ENCODE measurements at places on chromosomes 11 and 22. TPM values are rescaled to one million over a fixed set of nuclear protein-coding genes. Genes with fewer than 3 reads are reported as not detected.

USH1C gene
- total RNA-seq, result not detected

CHRM1 gene
- total RNA-seq, result not detected

SEZ6L gene
- not detected for total RNA-seq

TMPRSS5 gene
- 0.83 TPM for total RNA-seq

SCGB2A2 gene
- not detected for total RNA-seq

OR2AG2 gene
- total RNA-seq, result 0.25 TPM

AGBL2 gene
- 21.9 TPM for total RNA-seq

POU2F3 gene
- 2.3 TPM for total RNA-seq

GRCh38 chr11:129644326-129644725 lies 171.3 kb upstream of the TMEM45B start:
- no peak for DNase-seq

- DNase-seq, result no peak
Observed at GRCh38 chr11:96195671-96196070, 147.3 kb downstream of the MAML2 start.

- no peak for DNase-seq
Observed at GRCh38 chr22:22362936-22363335, 118.3 kb downstream of the VPREB1 start.

- DNase-seq, result no peak
Observed at GRCh38 chr22:40571887-40572286, 64.6 kb downstream of the MRTFA start.

- DNase-seq, result no peak
Observed at GRCh38 chr11:125778728-125779127, at the start of gene PATE2. Gene PATE2 (minus strand): TSS chr11:125778828. CDS start chr11:125778773, 55 bp downstream.

DNA sequence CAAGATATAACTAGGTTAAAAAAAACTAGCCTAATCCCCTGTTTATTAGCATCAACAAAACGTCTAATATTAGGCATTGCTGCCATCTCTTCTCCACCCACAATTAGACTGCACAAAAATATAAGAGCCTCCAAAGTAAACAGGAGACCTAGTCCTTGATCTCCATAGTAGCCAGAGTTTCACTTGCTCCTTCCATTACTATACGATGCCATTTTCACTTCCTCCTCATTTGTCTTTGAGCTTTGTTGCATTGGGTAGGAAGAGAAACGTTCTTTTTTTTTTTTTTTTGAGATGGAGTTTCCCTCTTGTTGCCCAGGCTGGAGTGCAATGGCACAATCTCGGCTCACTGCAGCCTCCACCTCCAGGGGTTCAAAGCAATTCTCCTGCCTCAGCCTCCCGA lies 42.3 kb upstream of the RDX start:
- no peak for DNase-seq

DNA sequence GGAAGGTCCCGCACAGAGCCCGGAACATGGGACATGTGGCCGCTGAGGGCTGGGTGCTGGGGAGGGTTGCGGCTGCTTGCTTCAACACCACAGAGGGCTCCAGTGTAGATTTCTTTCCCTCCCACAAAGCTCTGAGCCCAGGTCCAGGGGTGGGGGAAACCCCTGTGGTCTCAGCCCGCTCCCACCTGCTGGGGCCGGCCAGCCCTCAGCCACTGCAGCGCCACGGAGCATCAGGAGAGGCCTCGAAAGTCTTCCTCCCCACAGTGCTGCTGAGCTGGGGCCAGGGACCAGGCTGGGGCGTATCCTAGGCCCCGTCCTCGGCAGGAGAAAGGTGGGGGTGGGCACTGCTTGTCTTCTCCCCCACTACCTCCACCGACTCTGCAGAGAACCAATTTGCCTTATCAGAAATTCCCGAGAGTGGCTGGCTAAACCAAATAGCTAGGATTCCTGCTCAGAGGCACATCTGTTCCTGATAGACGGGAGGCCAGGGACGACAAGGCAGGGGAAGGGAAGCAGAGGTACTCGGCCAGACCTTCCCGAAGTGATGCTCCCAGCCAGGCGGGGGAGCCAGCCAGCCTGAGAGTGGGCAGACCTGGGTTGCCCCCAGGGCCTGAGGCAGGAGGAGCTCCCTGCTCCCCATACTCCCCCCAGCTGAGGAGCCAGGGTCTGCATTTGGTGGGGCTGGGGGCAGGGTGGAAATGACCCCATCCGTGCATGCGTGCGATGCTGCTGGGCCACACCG lies 18.7 kb downstream of the IGF2 start:
- DNase-seq, result no peak

- no peak for DNase-seq
Observed at GRCh38 chr11:115418081-115418480, 86.1 kb downstream of the CADM1 start.

DNA sequence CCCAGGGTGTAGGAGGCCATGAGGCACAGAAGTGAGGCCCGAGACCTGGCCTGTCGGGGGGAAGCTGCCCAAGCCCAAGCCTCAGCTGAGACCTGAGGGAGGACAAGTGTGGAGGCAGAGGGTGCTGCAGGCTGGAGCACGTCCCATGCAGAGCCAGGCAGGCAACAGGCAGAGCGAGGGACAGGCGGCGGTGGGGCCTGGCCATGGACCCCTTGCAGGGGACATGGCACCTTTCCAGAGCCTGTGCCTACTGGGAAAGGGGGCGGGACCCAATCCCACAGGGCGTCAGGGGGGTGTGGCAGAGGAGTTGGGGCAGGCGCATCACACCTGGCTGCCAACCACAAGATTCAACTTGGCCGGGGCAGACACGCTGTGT lies 4.3 kb downstream of the TNNI2 start:
- DNase-seq, result no peak

GRCh38 chr11:8034106-8034585 lies 46.9 kb upstream of the TUB start:
- no peak for DNase-seq

DNA sequence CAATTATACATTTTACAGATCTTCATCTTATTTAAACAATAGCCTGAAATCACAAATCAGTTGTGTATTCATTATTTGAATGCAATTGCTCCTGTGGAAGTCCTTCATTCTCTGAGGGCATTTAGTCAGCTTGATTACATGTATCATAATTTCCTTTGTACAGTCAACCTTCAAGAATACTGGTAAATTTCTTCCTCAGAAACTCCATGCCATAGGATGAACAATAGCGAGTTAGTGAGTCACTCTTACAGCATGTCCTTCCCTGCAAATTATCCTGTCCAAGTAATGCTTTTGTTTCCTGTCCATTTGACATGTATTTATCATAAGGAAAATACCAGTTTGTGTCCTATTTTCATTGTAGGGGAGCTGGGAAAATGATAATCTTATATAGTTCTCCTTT lies 3.8 kb downstream of the OR10S1 start:
- DNase-seq, result no peak

GRCh38 chr11:60971520-60971919 lies at the start of gene CD6:
Gene CD6 (plus strand): TSS chr11:60971680. CDS start chr11:60971866, 186 bp downstream.
- no peak for DNase-seq

GRCh38 chr22:24181996-24182899 lies 961 bp downstream of the SUSD2 start:
- DNase-seq, result no peak

GRCh38 chr11:15379483-15379882 lies 264.8 kb downstream of the INSC start:
- DNase-seq, result no peak

DNA sequence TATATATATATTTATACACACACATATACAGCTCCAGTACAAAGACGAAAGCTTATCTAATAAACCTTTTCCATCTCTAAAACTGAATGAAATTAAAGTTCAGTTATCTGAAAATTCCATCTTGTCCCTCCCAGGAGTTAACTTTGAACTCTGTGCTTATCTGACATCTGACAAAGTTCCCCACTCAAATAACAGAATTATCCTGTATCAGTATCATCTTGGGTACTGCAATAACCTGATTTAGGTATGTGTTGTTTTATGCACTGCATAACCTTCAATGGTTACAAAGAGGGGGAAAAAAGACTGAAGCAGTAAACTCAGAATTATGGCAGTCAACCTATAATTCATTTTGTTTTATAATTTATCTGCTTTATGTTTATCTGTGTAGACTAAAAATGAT lies 96.6 kb downstream of the SGSM3 start:
- no peak for DNase-seq

GRCh38 chr11:34542089-34542488 lies 28.5 kb upstream of the ELF5 start:
- DNase-seq, result no peak

DNA sequence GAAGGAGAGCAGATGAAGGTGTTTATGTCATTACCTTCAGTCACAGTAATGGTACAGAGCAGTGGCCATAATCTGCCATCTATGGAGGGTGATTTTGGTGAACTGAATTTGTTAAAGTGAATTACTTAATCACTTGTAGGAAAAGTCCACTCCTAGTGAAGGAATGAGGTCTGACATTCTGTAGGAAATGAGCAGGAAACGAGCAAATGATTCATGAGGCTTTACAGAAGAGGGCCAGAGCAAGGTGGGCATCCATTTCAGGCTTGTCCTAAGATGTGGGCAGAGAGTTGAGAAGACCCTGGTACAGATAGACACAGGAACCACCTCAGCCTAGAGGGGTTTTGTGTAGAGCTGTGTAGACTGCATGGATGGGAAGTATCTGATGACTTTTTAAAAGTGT lies 6.0 kb upstream of the SGSM3 start:
- DNase-seq, result no peak

DNA sequence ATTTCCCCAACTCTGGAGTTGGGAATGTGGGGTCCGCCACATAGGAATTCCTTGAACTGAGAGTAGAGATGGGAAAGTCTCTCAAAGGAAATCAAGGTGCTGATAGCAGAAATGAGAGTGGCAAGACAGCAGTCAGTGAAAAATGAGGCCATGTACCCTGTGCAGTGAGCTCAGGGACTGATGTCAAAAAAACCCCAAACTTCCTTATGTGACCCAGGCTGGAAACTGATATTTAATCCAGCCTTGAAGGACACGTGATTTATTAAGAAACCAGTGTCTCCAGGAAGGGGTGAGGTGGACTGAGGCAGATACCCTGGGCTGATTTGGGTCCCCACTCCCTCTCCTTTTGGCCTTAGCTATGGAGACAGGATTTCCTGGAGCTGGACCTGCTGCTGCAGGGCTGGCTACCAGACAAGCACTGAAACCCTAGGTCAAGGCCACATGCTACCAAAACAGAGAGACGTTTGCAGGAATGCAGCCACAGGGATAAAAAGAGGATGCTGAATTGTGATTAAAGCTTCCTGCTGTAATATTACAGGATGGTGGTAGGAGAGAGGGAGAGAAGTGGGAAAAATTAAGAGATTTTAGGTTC lies 25.3 kb upstream of the FCHSD2 start:
- no peak for DNase-seq

DNA sequence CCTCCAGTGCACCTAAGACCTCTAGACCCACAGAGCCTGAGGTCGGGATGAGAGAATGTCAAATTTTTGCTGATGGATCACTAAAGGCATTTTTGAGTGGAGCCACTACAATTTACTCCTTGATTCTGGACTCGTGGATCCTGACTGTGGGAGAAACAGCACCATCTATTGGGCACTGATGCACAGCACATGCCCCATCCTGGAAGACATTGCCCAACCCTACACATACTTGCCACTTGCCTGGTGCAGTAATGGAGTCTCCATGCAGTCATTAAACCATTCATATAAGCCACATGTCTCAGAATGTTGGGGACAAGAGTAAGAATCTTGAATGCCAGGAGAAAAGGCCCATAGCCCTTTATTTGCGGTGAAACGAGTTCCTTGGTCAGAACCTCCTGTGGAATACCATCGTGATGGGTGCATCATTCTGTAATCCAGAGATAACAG lies 103.9 kb downstream of the GGTLC2 start:
- peak; percentile 2 for DNase-seq

DNA sequence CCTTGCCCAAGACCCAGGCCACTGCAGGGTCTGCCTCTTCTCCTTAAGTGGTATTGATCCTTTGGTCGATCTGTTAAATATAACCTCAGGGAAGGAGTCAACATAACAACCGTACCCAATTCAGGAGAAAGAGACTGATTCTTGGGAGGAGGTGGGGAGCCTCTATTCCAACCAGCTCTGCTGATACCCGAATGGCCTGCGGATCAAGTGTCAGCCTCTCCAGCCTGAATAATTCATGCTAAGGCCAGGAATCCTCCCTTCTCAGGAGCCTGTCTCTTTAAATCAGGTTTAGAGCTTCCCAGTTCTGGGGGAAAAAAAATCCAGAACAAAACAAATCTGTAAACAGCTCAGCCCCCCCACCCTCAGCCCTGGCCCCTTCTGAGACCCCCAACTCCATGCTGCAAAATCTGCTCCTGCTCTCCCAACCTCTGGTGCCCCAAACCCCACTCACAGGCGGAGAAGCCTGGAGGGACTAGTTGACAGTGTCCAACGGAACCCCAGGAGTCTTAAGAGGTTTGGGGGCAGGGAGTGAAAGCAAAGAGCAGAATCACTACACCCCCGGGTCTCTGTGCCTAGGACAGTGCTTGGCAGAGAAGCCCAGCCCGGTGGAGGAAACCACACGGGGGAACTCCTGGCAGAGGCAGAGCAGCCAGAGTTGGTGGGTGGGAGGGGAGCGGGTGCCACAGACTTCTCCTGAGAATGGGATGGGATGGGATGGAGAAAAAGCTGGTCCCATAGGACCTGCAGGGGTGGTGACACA lies 863 bp upstream of the TPBGL start:
- no peak for DNase-seq

- DNase-seq, result no peak
Observed at GRCh38 chr11:21806947-21807346, 385.9 kb upstream of the ANO5 start.

GRCh38 chr22:29937940-29938693 lies 55.1 kb downstream of the MTMR3 start:
- DNase-seq, result no peak

GRCh38 chr11:65427691-65428577 lies 5.3 kb downstream of the NEAT1 start:
- DNase-seq, result peak; percentile 19
